ENCODE measurements at places on chromosomes 3 and 15. TPM values are rescaled to one million over a fixed set of nuclear protein-coding genes. Genes with fewer than 3 reads are reported as not detected.
A peak's percentile ranks its signal among the peaks of the same experiment; 100 is the strongest.

DNA sequence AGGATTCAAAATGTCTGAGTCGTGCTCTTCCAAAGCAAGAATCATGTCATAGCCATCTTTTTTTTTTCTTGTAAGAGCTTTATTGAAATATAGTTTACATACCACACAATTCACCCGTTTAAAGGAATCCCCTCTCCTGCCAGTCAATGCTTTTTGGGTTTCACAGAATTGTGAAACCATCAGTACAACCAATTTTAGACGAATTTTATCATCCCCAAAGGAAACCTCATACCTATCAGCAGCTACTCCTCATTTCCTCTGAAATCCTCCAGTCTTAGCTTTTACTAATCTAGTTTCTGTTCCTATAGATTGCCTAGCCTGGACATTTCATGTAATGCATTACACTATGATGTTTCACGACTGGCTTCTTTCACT, 39.6 kb downstream of the ADIPOQ start:
- DNase-seq, result no peak

DNA sequence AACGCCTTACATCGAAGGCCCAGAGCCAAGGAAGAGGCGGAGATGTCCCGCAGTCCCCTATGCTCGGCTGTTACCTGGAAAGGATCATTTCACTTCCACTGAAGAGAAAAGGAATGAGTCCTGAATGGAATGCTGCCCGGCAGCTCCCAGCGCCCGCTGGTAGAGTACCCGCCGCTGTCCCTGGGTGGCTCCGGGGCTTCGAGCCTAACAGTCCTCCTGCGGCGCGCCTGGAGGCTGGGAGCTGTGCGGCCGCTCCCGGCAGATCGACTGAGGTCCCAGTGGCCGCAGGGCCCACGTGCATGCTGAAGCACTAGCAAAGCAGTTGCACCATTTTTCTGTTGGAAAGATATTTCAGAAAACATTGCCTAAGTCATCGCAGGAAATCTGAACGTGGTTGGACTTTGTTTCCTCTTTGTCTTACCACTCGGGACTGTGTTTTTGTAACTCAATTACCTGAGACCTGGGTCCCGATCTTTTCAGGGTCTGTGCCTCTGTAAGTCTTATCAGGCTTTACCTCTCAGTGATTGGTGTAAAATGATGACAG, 984 bp downstream of the RNU6-1 start:
- DNase-seq, result peak; percentile 86

DNA sequence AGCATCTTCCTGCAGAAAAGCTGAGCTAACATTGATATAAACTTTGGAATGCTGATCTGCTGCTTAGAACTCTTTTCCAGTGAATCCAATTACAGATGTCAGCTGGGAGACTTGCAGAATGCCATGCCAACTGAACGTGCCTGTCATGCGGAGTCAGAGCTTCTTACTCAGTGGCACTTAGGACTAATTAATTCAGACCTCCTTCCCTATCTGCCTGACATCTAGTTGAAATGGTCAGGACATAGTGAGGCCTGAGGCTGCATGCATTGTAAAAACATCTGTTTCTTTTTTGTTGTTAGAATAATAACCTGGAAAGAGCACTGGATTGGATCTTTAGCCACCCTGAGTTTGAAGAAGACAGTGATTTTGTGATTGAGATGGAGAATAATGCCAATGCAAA, 112.6 kb downstream of the USP13 start:
- no peak for DNase-seq

GRCh38 chr15:95078003-95078402, 846.6 kb downstream of the MCTP2 start:
- no peak for DNase-seq

Gene GOLGA8S
- 0.33 TPM for total RNA-seq

DNA sequence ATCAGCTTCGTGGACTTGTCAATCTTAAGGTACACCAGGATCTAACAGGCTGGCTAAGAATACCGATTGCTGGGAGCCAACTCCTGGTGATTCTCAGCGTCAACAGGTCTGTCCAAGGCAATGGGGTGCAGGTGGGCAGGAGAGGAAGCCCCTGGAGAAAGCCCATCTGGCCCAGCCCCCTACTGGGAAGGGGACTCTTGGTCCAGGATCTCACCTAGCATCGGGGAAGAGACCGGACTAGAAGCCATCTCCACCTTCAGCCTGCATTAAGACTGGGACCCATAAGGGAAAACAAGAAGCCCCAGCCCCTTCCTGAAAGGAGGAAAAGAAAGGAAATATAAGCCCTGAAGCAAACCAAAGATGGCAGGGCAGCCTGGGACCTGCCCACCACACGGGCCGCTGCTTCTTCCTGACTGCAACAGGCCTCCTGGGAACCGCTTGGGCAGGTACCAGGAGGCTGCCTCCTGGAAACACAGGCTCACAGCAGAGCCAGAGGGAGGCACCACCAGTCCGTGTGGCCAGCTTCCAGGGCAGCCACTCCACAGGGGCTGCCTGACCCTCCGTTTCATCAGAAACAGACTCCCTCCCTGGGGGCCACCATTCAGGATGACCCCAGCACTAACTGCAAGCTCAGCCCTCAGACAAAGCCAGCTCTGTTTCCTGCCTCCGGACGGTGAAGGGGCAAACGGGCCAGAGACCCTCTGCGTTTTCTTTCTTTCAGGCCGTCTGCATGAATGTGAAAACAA, 100.2 kb downstream of the LRIG1 start:
- DNase-seq, result no peak

Gene SLC28A2
- total RNA-seq, result not detected

Gene OR5K2
- not detected for total RNA-seq

GRCh38 chr15:63915209-63915872, 81.6 kb upstream of the HERC1 start:
- no peak for DNase-seq

GRCh38 chr15:50176869-50177268, 5.1 kb upstream of the SLC27A2 start:
- no peak for DNase-seq

- DNase-seq, result no peak
Observed at GRCh38 chr3:44926172-44926571, 49.8 kb downstream of the ZDHHC3 start.

DNA sequence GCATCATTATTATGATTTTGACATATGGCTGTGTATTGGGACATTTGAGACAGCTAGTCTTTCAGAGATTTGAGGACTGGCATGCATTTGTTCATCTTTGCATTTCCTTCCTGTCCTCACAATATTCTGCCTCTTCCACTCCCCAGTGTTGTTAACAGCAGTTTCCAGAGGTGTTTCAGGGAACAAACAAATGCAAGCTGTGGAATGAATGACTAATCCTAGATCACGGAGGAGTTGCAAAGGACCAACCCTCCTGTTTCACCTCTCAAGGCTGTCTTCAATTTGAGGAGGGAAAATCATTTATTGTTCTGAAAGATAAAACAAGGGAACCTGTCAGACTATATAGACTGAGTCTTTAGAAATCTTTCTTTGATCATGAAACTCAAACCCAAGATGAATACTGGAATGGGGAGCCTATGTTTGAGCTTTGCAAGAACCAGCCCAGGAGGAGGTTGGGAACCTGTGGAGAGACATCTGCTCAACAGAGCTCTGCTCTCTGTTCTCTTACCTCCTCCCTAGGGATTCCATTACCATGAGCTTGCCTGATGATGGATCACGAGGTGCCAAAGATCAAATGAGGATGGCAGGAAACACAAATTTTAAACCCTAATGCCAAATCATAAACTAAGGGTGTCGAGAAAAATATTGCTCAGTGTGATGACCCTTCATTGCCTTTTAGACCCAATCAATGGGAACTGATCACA, 68.5 kb downstream of the SLC7A14 start:
- no peak for DNase-seq

GRCh38 chr3:14248849-14249523, 70.4 kb downstream of the LSM3 start:
- no peak for DNase-seq

Gene GHSR
- total RNA-seq, result not detected

DNA sequence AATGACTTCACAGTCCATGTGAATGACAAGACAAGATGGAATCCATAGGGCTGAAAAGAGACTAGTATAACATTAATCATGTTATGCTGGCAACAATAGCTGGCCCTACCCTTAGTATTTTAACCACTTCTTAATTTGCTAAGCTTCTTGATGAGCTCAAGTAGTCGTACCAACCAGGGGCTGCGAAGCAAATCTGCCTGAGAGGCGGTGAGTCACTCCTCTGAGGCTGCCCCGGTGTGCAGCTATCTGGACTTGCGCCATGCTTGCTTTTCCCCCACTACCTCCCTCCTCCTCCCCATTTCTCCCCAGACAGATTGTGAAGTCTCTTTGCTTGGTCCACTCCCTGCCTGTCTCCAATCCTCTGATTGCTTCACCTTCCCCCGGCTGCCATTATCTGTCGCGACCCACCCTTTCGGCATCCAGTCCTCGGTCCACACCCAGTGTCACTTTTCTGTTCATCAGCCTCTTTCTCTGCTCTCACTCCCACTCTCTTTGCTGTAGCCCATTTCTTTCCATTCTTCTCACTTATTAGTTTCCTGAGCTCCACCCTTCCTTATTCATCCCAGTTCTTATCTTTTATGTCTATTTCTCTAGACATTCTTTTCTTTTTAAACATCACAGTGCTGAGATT, 42.7 kb downstream of the DUT start:
- DNase-seq, result no peak

Gene CX3CR1
- total RNA-seq, result 0.59 TPM

DNA sequence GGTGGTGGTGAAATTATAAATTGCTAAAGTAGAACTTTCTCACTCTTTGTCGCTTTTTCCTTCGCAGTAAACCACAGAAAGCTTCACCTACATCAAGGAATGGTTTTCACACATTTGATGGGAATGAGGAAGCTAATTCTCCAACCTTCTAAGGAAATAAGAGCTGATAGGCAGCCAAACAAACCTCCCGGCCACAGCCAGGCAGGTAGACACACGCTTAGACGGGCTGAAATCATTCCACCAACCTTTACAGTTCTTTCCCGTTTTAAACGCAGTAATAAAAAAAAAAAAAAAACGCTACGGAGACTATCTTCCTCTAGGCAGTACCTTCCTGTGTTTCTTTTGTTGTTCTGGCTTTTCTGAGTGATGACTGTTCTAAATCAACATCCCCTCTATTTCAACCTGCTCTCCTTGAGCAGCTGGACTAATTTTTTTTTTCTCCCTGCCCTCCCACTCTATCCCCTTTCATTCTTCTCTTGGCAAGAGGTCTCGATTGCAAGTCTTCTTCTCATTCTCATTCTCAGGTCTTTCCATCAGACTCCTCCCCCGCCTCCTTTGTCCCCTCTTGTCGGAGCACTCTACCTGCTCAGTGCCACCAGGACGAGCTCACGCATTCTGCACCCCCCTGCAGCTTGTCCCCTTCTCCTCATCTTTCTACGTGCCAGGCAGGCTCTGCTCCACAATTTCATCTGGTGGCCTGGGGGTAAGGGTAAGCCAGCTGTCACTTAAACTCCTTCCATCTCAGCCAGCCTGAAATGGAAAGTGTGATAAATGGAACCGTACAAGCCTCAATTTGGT, 391.1 kb upstream of the MDFIC2 start:
- DNase-seq, result no peak

DNA sequence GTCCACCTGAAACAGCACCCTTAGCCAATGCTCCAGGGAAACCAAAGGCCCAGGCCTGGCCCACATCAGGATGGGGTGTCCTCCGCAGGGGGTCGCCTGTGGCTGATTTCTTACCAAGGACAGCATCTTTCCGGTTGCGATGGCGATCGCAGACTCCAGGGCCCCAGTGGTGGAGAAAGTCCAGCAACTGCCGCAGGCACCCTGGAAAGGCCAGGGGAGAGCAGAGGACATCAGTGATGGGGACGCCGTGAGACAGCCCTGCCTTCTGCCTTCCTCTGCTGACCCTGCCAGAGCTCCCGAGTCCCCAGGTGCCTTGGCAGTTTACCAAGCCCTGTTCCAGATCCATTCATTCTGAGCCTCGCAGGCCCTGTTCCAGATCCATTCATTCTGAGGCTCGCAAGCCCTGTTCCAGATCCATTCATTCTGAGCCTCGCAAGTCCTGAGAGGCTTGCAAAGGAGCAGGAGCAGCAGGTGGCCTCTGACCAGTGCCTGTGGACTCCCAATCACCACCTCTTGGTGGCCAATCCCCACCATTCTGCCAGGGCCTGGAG, 12.5 kb downstream of the CTSH start:
- no peak for DNase-seq

DNA sequence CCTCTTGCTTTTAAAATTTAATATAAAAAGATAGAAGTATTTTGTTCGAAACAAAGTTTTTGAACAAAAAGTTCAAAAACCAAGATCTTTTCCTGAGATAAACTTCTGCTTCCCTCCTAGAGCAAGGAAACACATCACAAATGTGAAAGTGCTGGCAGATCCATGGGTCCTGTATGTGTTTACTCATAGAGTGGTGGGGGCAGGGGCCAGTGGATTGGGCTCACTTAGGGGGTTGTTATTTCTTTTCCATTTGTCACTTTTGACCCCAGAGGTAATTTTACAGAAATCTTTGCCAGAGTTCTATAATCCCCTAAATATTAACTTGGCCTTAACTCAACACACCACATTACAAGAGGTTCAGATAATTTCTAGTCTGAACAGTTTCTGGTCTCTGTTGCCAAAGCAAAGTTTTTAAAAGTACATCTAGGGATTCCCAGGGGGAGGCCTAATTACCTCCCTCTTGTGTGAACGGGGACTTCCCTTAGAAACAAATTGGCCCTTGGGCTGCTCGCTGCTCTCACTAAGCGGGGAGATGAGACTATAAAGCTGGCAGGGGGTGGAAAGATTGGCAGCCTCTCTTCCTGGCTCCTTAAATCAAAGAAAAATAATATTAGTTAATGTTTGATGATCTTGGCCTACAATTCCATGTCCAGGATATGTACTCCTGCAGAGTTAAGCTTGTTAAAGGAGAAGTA, 66.8 kb upstream of the PTX3 start:
- DNase-seq, result no peak

GRCh38 chr3:19937459-19938294, 3.7 kb upstream of the EFHB start:
- no peak for DNase-seq

Gene BFSP2
- not detected for total RNA-seq

GRCh38 chr3:172357850-172358754, 90.2 kb downstream of the GHSR start:
- DNase-seq, result peak; percentile 34

GRCh38 chr3:170225166-170225565, 2.9 kb downstream of the PRKCI start:
- no peak for DNase-seq

DNA sequence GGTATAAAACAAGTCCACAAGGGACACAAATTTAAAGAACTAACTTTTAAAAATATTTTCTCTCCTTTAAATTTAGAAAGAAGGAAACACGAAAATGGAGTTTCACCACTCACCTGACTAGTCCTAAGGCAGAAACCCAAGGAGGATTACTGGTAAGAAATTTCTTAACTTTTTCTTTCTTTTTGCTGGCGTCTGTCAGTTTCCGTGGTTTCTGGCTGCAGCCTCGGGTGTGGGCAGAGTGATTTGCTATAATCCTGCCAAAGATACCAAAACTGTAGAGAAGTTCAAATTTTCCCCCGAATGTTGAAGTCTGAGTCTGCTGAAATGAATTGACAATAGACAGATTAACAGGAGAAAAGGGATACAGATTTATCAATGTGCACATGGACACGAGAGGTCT, 843.6 kb upstream of the ALCAM start:
- no peak for DNase-seq

Gene ITPKA
- total RNA-seq, result not detected

Gene SLC22A14
- total RNA-seq, result 0.30 TPM

- no peak for DNase-seq
Observed at GRCh38 chr3:177069514-177070329, 127.6 kb downstream of the TBL1XR1 start.
